ENCODE measurements at places on chromosomes 12 and 14.

DNA sequence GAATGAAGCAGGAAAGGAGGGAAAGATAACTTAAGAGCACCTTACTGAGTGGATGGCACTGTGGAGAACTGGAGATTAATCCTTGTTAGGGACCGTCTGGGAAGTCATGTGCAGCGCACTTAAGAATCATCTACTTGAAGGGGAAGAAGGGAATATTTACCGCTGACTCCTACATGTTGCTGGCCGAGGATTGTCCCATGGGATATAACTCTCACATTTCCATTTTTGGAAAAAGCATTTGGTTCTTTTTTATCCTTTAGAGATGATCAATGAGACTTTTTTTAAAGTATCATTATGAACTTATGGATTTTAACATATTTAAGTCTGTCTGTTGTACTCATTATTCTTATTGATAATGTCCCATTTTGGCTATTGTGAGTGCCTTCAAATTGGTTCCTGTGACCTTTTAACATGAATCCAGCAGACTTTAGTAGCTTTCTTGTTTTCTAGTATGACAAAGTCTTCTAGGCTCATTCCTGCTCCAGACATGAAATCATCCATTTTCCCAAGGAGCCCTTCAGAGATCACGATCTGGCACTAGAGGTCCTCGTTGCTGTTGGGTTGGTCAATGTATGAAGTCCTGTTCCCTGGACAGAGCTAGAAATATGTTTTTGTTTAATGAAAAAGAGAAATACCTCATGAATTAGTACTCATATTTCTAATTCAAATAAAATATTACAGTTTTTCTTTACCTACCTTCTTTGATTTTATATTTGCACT, 20.2 kb upstream of the FAM234B start:
- no peak for DNase-seq
- H3K27ac ChIP-seq, result no peak overlapping the region
- H3K36me3 ChIP-seq, result no peaks in the 10 kb centered on the region
- no peaks in the 10 kb centered on the region for H3K27me3 ChIP-seq
- H3K4me1 ChIP-seq, result no peaks in the 10 kb centered on the region

DNA sequence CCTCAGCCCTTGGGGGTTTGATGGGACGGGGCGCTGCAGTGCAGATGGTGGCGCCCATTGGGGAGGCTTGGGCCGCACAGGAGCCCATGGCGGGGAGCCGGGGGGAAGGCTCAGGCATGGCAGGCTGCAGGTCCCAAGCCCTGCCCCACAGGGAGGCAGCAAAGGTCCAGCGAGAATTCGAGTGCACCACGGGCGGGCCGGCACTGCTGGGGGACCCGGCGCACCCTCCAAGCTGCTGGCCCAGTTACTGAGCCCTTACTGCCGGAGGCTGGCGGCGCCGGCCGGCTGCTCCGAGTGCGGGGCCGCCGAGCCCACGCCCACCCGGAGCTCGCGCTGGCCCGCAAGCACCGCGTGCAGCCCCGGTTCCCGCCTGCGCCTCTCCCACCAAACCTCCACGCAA, 34.1 kb upstream of the NUBPL start:
- H3K27ac ChIP-seq, result no peak overlapping the region
- H3K36me3 ChIP-seq, result no peaks in the 10 kb centered on the region

DNA sequence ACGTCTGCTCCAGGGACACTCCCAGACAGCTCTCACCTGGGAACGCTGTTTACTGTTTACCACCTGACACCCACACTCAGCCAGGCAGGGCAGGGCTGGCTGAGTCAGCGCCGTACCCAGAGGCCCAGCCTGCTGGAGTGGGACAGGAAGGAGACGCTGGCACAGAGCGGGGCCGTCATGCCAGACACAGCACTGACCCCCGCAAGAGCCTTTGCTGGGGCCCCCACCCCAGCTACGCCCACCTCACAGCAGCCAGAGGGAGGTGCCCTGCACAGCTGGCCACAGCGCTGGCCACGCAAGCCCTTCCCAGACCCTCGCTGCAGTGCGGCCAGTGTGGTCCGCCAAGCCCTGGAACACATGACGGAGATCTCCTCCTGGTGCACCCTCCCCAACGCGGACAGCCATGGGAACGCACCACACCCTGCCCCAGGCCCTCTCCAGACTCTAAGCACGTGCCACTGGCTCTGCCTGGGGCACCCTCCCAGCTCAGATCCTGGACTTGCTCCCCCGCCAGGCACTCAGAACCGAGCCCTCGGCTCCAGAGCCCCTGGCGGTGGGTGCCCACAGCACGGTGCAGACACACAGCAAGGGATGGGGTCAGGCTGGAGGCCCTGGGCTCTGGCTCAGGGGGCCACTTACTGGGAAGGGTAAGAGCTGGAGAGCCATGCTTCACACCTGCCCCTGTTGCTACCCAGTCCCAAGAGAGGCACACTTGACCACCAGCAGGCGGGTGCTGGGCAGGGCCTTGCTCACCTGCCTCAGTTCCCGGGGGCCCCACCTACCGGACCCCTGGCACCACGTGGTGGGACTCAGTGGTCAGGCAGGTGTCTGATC, 5.7 kb downstream of the AHNAK2 start:
- peaks cover 3% of the 10 kb centered on the region for H3K4me1 ChIP-seq
- no peak overlapping the region for H3K4me3 ChIP-seq

- DNase-seq, result peak; percentile 76
- peaks cover 9% of the 10 kb centered on the region for H3K4me1 ChIP-seq
- H3K27ac ChIP-seq, result peak overlapping the region; percentile 100
- H3K36me3 ChIP-seq, result 0 out of 2 replicates have a peak, but pooled peaks cover 3% of the 10 kb centered on the region
Measured at GRCh38 chr12:31369712-31370521, 44.0 kb upstream of the SINHCAF start.

DNA sequence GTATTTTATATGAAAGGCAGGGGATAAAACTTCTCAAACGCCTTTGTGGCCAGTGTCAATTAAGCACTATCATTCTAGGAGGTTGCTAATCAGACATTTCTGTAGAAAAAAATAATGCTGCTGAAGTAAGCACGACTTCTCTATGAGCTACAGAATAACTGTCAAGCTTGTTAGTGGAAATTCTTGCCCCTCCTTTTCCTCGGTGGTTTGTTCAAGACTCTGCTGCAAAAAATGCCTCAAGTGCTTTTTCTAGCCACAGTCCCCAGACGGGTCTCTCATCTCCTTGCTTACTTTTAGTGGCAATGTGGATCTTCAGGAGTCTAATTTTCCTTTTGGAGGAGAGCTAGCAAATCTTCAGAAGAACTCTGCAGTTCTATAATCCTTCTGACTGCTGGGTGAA, 452.0 kb downstream of the FUT8 start:
- DNase-seq, result no peak
- no peak overlapping the region for H3K27ac ChIP-seq
- H3K27me3 ChIP-seq, result no peaks in the 10 kb centered on the region

- H3K36me3 ChIP-seq, result peaks cover 56% of the 10 kb centered on the region
- no peaks in the 10 kb centered on the region for H3K27me3 ChIP-seq
- no peaks in the 10 kb centered on the region for H3K4me1 ChIP-seq
- no peak for DNase-seq
- peak overlapping the region; percentile 86 for H3K27ac ChIP-seq
- peak overlapping the region; percentile 100 for H3K4me3 ChIP-seq
Measured at GRCh38 chr14:21268617-21269251, 508 bp downstream of the HNRNPC start.

- H3K4me3 ChIP-seq, result no peak overlapping the region
- DNase-seq, result peak; percentile 8
Measured at GRCh38 chr12:3976351-3976938, 103.2 kb upstream of the PARP11 start.

- H3K27me3 ChIP-seq, result no peaks in the 10 kb centered on the region
Measured at GRCh38 chr12:103813949-103814348, 27.1 kb downstream of the NT5DC3 start.

DNA sequence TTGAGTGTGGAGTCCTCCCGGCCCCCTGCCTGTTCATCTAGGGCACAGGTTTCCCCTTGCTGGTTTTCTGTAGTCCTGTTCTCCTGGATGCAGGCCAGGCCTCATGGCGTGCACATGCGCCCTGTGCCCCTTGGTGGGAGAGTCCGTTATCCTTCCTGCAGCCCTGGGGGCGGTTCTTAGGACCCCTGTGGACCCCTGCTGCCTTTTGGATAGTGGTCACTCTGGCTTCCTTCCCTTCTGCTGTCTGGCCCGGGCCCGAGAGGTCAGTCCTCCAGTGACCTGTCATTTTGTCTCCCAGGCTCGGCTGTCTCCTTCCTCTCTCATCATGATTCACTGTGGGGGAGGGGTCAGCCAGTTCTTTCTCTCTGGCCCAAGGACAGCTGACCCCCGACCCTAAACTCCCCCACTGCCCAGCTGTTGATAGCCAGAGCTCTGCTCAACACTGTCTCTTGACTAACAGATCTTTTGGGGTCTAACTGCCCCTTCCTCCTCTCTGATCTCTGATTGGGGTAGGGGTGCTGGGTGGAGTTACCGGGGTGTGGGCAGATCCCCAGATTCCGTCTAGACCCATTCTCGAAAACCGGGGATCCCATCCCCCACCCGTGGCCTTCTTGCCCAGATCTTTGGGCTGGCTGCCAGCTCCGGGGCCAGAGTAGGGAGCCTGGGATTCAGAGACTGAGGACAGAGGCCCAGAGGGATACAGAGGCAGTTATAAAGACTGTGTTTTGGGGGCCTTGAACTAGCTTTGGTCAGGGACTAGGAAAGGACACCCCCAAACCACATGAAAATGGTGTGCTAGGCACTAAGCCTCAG, 7.0 kb downstream of the CCND2 start:
- no peak overlapping the region for H3K4me3 ChIP-seq
- H3K27me3 ChIP-seq, result no peaks in the 10 kb centered on the region
- no peak overlapping the region for H3K27ac ChIP-seq

GRCh38 chr12:52691076-52691840, 11.1 kb upstream of the KRT1 start:
- no peak overlapping the region for H3K27ac ChIP-seq
- peak overlapping the region; percentile 74 for H3K4me3 ChIP-seq
- H3K36me3 ChIP-seq, result no peaks in the 10 kb centered on the region
- peak; percentile 54 for DNase-seq
- H3K27me3 ChIP-seq, result no peaks in the 10 kb centered on the region

- no peak overlapping the region for H3K27ac ChIP-seq
- DNase-seq, result no peak
- peaks cover 4% of the 10 kb centered on the region for H3K36me3 ChIP-seq
- no peaks in the 10 kb centered on the region for H3K27me3 ChIP-seq
- H3K4me1 ChIP-seq, result 0 out of 2 replicates have a peak, but pooled peaks cover 2% of the 10 kb centered on the region
- no peak overlapping the region for H3K4me3 ChIP-seq
Measured at GRCh38 chr14:95189367-95190132, 32.2 kb upstream of the DICER1 start.

All from H9 (cell line).